ENCODE measurements at places on chromosomes 12 and 14.

DNA sequence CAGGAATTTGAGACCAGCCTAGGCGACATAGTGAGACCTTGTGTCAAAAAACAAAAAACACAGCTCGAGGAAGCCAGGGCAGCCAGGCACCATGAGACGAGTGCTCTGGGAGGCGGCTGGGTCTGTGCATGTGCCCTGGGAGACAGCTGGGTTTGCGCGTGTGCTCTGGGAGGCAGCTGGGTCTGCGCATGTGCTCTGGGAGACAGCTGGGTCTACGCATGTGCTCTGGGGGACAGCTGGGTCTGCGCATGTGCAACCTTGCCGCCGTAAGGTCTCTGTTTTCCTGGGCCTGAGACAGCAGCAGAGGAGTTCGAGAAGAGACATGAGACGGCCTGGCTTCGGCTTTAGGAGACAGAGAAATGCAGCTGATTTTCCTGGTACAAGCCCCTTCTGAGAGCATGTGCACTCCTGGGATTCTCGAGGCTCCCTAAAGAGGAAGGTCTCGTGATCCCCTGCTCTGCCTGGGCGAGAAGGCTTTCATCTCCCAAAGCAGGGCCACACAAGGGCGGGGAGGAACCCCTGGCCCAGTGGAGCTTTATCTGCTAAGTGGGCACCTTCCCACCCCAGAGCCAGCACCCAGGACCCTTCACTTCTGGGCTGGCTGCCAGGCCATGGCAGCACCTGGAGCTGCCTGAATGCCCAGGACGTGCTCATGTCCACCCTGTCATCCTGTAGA lies 3.5 kb upstream of the BDKRB1 start:
- no peak for DNase-seq

DNA sequence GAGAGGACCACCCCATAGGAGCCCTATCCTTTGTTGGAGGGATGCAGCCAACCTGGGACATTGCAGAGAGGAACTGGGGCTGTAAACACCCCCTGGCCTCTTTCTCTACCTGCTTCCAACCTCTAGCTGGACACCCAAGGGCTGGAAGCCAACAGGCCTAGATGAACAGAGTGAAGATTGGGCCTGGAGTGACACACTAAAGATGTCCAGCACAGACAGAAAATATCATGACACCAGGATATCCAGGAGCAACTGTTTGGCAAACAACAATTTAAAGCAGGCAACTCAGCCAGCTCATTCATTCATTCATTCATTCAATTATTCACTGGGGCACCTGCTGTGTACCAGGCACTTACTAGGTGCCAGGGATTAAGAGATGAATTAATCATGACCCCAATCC lies 125.0 kb upstream of the NCOR2 start:
- no peak for DNase-seq

DNA sequence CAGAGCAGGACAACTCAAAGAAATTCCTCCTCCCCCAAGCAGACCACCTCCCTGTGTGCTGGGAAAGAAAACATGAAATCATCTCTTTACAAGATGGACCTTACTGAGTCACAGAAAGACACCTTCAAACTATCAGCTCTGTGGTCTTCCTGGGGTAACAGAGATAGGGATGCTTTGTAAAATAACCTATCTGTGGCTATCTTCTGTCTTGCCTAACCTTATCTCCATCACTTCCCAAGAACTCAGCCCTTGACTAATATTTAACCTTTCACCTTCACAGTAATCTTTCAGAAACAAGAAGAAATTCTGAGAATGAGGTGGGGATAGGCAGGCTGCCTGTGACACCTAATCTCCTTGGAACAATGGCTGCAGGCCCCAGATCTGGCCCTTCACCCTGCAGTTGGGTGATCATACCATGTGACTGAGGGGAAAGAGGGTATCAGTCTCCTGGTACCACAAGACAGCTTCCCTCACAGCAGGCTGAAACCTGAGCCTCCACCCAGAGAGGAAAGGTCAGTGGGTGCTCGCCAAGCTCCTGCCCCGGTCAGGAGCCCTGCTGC lies 27.4 kb upstream of the CEBPE start:
- DNase-seq: no peak

GRCh38 chr12:56202366-56202765 lies 13.1 kb upstream of the SMARCC2 start:
- DNase-seq: no peak

- DNase-seq: no peak
Measured at GRCh38 chr14:39212693-39213092, 21.0 kb upstream of the MIA2 start.

DNA sequence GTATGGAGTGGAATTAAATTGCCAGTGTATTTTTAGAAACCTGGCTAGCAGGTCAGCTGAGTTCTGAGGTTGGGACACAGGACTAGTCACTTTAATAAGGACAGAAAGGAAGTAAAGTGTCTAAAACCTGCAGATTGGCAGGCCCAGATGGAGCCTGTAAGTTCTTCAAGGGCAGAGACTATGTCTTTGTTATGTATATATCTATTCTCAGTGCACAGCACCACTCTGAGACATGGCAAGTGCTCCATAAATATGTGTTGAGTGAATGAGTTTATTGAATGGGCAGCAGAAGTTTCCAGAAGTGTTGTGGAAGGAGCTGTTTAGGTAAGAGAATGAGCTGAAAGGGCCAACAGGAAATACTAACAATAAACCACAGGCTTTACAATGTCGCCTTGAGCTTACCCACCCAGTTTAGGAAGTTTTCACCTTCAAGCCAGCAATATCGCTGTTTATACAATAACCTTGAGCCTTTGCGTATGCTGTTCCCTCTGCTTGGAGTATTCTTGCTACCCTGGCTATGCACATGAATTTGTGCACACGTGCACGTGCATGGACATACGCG lies 109.5 kb upstream of the TMPO start:
- DNase-seq: no peak

DNA sequence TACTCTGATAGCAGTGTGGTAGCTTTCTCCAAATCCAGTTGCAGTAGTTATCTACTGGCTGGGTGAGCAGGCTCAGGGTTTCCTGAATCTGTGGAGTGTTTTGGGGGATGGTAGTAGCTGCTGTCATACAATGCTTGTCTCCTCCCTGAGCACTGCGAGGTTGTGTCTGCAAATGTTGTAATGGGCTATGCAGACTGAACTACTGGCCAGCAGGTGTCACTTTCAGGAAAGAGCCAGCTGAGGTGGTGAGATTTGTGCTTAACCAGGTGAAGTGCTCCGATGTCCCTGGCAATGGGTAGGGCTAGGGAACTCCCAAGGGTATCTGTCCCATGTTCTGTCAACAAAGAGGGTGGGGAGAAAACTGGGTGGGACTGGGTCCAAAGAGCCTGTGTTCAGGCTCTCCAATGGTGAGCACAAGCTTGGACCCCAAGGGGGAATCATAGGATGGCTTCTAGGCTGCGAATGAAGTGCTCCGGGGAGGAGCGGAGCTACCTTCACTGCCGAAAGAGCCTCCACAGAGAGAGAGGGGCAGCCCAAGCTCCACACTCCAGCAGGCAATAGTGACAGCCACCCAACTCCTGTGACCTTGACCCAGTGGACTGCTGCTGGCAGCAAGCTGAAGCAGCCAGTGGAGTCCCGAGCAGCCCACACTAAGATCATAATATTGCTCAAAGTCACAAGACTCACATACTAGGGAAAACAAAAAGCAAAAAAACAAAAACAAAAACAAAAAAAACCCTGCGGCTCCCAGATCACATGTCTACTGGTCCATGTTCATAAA lies 1324.0 kb upstream of the USP15 start:
- no peak for DNase-seq

GRCh38 chr12:124762791-124763593 lies 100.7 kb downstream of the SCARB1 start:
- no peak for DNase-seq

DNA sequence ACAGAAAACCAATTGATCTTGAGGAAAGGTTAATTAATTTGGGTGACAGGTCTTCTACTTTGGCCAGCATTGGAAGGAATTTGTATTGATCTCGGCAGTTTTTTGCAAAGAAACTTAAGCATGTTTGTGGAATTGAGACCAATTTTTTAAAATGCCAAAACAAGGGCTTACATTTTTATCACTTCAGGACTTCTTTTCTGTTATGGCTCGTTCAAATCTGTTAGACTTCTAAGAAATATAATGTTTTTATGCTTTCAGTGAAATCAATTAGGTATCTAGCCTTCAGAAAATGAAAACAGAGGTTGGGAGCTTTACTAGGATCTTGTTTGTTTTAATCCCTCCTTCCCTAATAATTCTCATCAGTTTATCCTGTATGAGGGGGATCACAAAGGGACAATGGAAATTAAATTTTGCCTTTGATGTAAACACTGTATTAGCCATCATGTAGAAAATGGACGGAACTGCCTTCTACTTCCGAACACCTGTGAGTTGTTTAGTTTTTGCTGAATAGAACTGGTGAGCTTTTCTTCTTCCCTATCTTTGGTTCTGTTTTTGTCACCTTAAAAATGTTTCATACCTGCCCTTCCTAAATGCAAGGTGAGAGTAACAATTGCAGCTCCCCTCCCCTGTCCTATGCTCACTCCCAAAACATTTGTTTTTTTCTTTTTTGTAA lies 7.8 kb downstream of the FOXA1 start:
- DNase-seq: no peak

DNA sequence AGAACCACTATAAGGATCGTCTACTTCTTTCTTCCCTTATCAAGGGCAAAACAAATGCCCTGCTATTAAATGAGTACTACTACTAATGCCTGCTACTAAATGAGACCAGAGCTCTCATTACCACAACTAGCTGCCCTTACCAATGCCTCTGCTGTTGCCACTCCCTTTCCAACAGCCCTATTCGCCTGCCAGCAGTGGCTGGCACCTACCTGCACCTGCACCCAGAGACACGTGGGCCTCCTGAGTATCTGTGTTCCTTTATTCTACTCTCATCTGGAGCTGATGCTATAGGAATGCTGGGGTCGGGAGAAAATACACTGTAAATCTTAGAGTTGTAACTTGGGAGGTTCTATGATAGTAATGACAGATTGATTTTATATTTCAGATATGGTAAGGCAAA lies 174.7 kb downstream of the SLC2A13 start:
- no peak for DNase-seq

GRCh38 chr14:67392800-67393199 lies 19.2 kb downstream of the PLEK2 start:
- DNase-seq: no peak

DNA sequence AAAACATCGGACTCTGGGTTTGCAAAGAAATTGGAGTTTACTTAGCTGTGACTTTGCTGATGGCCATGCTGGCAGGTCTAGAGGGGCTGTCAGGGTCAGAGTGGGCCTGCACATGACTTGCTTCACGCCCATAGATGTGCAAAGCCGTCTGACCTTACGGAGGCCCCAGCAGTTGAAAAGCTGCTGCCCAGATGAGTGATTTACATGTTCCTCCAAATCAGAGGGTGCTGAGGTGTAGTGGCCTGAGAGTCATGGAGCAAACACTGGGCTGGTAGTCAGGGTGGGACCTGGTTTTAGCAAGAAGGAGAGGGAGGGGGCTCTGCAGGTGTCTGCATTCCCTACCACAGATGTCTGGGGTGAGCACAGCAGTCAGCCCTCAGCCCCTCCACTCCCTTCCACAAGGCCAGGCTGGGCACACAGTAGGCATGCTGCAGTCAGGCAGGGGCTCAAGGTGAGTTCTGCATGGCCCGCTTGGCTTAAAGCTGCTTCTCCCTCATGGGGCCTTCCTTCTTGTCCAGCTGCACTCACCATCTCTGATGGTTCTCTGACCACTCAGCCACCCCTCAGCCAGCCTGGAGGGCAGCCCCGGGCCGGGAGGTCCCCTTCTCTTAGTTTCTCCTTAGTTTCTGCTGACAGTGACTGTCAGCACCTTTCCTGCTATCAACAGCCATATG lies 34.2 kb upstream of the EML1 start:
- DNase-seq: no peak

GRCh38 chr14:99752486-99753121 lies 40.6 kb upstream of the EML1 start:
- no peak for DNase-seq

DNA sequence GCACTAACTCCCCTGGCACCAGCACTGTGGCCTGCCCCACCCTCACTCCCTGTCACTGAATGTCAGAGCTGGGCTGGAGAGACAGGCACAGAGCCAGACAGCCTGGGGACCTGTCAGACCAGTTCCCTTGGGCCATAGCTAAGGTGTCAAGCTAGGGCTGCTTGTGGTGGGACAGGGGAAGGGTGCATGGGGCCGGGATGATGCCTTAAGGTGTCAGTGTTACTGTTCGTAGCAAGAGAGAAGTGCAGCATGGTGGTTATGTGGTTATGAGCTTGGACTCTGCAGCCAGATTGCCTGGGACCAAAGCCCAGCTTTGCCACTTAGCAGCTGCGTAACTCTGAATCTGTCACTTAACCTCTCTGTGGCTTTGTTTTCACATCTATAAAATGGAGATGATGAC lies 3.8 kb downstream of the RAPGEF3 start:
- DNase-seq: no peak

- DNase-seq: no peak
Measured at GRCh38 chr12:1562813-1563407, 31.5 kb downstream of the FBXL14 start.

GRCh38 chr12:132615579-132616038 lies 3.0 kb upstream of the P2RX2 start:
- no peak for DNase-seq

DNA sequence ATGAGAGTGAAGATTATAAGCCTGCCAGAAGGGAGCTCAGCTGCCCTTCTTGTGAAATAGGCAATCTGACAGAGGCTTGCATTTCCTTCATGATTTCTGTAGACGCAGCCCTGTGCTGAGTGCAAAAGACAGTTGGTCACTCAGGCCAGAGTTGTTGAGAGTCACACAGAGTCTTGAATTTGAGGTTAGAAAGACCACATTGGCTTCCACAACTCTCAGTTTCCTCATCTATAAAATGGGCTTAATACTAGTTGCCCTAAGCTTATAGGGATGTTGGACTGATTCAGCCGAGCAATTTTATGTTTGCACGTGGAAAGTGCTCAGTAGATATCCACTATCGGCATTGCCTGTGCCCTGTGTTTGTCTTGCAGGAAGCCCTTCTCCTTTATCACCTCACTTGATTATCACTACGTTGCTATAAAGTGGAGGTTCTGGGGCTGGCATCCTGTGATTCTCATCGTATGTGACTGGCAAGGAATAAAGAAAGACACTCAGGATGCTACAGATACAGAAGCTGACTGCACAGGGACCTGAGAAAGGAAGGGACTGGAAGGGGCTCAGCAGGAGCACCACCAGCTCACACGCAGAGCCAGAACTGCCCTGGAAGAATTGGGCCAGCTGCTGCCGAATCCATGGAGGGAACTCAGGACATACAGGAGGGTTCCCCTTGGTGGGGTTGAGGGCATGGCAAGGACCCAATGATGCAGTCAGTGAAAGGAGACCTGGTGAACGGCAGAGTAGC lies 19.8 kb upstream of the SERPINA4 start:
- DNase-seq: no peak

DNA sequence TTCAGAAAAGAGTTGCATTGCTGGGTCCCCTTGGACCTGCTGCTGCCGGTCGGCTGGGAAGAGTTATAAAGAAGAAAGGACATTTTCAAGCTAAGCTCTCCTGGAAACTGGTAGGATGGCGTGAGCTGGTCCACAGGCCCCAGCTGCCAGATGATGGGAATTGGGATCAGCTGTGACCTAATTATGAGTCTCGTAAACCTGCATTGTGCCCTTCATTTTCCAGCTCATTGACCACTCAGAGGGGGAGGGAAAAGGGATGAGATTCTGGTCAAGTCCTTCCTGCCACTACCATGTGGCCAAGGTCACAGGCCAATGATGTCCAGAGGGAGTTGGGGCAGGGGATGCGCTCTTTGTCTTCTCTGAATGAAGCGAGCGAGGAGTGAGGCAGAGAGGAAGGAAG lies 320.9 kb downstream of the NRXN3 start:
- DNase-seq: no peak
